ENCODE measurements at places on chromosomes 7 and 10. TPM values are rescaled to one million over a fixed set of nuclear protein-coding genes. Genes with fewer than 3 reads are reported as not detected.

DNA sequence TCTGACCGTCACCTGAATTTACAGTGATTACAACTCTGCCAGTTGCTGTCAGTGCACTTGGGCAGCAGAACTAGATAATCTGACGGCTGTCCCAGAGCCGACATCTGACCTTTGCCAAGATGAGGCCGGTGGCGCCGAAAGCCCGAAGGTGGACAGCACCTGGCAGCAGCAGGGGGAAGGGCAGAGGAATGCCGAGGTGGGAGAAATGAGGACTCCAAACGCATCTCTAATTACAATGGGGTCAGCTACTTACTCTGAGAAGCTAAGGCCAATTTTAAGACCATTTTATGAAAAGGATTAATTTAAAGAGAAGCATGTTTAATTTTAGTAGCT lies 33.8 kb downstream of the TRIM8 start:
- DNase-seq = no peak

DNA sequence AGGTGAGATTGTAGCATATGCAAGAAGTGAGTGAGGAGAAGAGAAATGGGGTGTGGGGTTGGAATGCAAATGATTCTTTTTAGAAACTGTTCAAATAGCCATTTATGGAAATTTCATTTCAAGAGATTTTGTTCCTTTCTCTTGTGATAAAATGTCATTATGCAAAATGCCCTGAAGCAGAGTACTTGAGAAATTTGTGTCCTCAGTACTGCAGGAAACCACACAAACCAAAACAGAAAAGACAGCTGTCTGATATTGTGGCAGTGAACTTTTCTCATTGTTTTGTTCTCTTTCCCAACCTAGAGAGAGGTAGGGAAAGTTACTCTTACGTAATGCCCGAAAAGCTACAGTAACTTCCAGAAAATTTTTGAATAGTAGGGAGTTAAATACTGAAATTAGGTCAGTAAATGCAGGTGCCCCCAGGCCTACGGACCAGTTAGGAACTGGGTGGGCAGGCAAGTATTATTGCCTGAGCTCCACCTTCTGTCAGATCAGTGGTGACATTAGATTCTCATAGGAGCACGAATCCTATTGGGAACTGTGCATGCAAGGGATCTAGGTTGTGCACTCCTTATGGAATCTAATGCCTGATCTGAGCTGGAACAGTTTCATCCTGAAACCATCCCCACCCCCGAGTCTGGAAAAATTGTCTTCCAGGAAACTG lies 34.0 kb downstream of the DLD start:
- DNase-seq = no peak

Gene NCF1
- total RNA-seq = 0.23 TPM

Gene ELMO1
- total RNA-seq = 1.1 TPM

Gene BICC1
- 118 TPM for total RNA-seq
